ENCODE measurements at places on chromosomes 1 and 21.

DNA sequence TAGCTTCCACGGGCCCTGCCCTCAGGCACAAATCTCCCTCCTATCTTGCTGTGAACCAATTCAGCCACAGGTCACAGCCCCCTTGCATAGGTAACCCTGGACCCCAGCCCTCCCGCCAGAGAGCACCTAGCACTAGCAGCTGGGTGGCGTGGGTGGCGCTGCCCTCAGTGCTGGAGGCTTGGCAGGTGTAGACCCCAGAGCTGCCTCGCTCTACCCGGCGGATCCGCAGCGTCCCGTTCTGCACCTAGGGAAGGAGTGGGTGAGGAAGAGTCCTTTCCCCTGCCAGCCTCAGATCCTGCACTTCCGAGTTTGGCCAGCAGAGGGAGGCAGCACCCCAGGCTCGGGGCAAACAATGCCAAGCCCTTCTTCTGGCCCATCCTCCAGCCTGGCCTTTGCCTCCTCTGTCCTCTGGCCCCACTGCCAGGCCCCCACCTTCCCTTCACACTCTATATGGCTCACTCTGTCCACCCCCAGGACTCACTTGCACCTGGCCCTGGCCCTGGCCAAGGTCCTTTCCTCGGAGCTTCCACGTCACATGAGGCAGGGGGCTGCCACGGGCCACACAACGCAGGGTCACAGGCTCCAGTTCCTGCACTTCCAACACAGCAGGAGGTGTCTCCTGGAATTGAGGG is 9.0 kb downstream of the IGSF9 start:
- peak; percentile 64 for DNase-seq

GRCh38 chr1:1788646-1789431 is 10.6 kb upstream of the NADK start:
- DNase-seq, result peak; percentile 4

DNA sequence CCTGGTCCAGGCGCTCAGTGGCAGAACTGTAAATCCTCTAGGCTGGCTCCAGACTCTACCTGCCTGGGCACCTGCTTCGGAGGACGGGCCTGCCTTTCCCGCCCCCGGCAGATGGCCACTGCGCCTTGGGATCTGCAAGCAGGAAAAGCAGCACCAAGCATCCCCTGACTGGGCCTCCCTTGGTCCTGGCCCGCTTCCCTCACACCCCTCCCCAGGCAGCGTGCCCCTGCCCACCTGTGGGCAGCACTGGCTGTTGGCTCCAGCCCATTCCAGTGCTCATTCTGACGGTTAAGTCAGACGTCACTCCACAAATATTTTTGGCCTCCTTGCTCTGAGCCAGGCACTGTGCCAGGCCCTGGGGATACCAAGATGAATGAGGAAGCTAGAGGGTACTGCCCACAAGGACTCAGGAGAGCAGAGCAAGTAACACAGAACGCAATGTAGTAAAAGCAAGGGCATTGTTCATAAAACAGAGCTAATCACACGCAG is 22.0 kb upstream of the BLACAT1 start:
- no peak for DNase-seq

GRCh38 chr21:26952374-26953066 is 14.4 kb downstream of the ADAMTS5 start:
- no peak for DNase-seq

DNA sequence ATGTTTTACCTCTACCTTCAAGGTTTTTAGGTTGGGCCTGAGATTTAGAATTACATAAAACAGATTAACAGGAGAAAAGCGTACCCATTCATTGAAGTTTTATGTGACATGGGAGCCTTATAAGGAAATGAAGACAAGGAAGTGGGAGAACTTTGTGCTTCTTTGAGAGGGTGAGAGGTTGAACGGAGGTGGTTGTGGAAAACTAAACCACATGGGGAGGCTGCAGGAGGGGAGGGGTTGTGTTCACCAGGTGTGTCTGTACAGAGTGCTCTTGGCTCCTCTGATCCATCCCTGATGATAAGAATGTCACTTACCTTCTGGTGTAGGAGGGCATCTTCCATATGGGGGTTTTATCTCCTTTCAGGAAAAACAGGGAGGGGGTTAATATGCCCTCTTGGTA is 2.7 kb downstream of the SLX9 start:
- DNase-seq, result no peak

GRCh38 chr1:209382231-209383100 is 201.0 kb upstream of the CAMK1G start:
- peak; percentile 64 for DNase-seq

GRCh38 chr1:114703242-114703641 is 7.9 kb upstream of the AMPD1 start:
- DNase-seq, result peak; percentile 5

GRCh38 chr1:51175278-51175677 is 60.8 kb upstream of the RNF11 start:
- no peak for DNase-seq

GRCh38 chr1:116786049-116786448 is 31.8 kb downstream of the CD2 start:
- DNase-seq, result no peak

DNA sequence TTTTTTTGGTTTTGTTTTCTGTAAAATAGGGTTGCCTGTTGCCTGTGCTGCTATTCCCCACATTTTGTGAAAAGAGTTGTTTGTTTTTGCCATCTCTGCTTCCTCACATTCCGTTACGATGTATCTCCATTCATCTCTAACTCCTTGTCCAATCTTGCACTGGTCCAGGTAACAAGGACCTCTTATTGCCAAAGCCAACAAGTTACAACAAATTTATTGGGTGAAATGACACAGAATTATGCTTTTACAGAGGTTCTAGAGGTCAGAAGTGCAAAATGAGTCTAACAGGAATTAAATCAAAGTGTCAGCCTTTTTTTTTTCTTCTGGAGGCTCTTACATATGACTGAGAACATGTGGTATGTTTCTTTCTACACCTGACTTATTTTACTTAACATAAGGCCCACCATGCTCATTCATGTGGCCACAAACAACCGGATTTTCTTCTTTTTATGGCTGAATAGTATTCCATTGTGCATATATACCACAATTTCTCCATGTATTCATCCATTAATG is 787.9 kb upstream of the B3GALT2 start:
- DNase-seq, result no peak

DNA sequence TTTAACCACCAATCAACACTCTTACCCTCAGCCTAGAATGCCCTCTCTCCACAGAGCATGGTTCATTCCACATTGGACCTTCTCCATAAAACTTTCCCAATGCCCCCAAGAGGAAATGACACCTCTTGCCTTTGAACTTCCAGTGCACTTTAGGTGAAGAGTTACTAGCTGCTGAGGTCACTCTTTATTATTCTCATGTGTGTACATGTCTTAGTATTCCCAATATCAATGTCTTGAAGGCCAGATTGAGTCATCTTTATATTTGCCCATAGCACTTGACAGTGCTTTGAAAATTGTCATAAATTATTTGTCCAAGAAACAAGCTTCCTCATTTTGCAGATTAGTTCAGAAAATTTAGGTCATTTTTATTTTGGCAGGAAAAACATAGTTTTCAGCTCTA is 8.1 kb upstream of the DNASE2B start:
- no peak for DNase-seq

DNA sequence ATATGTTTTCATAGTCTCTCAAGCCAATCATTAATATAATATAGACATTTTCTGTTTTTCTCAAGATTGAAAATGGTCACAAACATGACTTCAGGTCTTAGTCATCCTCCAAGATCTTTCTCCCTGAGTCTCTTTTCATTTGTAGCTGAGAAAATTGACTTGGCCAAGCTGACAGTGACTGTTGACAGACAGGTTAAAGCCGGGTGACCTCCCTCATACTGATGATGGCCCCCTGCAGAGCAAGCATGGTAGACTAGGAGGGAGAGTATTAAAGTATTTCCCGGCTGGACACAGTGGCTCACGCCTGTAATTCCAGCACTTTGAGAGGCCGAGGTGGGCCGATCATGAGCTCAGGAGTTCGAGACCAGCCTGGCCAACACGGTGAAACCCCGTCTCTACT is 6.8 kb upstream of the KIAA1614 start:
- no peak for DNase-seq

DNA sequence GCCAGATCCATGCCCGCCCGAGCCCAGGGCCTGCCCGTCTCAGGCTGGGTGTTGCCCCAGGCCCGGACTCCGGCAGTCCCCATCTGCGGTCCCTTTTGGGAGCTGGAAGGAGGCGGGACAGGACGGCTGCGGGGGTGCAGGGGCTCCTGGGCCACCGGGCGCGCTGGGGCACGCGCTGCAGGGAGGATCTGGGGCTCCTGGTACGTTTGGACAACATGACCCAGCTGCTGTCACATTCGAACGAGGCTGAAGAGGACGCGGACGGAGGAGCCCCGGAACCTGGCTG is 6.6 kb upstream of the CALML6 start:
- no peak for DNase-seq

GRCh38 chr1:237671262-237671661 is 219.5 kb downstream of the ZP4 start:
- no peak for DNase-seq

DNA sequence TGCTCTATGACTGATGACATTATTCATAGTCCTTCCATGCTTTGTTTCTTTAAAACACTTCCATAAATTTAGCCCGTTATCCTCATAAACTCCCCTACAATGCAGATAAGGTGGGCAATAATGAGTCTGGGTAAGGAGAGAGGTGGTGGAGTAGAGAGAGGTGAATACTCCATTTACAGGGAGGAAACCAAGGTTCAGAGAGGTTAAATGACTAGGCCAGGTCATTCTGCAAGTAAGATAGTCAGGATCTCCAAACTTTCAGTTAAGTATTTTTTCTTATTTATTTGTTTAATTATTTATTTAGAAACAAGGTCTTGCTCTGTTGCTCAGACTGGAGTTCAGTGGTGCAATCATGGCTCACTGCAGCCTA is 26.1 kb downstream of the PAFAH2 start:
- DNase-seq, result no peak

DNA sequence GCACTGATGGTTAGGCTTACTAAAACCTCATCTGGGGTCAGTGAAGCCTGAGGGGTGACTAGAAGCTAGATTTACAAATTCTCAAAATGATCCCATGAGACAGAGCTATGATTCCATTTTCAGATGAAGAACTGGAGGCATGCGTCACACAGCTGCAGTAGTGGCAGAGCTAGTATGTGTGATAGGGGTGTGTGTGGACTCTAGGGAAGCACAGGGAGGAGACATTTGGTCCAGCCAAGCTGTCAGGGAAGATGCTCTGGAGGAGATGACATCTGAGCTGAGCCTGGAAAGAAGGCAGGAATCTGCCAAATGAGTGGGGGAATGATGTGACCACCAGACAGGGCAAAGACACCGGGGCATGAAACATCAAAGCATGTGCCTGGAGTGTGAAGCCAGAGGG is 12.0 kb upstream of the KCND3 start:
- no peak for DNase-seq

GRCh38 chr1:61082311-61083012 is at the start of gene NFIA:
Gene NFIA, plus strand, starts transcription at chr1:61082561.
- DNase-seq, result peak; percentile 54

DNA sequence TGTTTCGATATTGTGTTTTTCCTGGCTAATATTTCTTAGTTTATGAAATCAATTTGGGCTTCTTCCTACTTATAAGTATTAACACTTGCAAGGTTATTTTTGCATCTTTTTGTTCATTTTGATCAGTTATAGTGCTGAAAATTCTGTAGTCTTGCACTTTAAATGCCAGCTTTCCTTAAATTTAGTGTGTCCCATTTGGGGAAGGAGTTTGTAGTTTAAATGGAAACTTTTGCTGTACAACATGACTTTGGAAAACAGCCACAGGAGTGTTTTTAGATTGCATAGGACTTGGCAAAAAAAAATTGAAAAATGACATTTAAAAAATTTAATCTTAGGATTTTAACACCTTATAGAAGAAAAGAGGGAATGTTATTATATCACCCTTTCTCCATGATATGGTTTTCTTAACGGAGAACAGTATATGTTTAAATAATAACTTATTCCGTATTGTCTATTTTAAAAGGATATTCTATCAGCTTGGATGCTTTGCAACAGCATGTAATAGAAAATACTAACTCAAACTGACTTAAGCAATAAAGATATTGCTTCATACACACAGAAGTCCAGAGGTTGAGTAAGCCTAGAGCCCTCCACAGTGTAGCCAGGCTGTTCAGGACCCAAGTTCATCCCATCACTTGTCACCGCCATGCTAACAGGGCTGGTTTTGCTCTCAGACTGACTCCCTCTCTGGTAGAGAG is 53.8 kb downstream of the LYPLAL1 start:
- no peak for DNase-seq

DNA sequence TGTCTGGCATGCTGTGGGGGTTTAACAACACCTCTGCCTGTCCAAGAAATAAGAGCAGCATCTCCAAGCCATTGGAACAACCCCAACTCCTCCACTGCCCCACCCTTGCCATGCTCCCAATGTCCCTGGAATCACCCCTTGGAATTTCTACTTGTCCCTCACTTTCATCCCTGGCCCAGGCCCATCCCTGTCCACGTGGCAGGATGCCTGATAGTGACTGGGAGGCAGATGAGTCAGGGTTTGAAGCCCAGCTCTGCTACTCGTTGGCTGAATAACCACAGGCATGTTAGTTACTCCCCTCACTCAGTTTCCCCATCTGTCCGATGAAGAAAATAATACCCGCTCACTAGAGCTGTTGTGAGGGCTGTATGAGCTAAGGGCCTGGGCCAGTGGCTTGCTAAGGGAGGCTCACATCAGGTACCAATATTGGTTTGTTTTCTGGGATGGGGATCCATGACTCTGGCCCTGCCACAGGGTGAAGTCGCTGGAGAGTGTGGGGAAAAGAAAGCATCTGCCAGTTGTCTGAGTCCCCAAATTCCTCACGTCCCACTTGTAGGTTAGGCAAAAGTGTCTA is 99.4 kb upstream of the TLR5 start:
- DNase-seq, result no peak

DNA sequence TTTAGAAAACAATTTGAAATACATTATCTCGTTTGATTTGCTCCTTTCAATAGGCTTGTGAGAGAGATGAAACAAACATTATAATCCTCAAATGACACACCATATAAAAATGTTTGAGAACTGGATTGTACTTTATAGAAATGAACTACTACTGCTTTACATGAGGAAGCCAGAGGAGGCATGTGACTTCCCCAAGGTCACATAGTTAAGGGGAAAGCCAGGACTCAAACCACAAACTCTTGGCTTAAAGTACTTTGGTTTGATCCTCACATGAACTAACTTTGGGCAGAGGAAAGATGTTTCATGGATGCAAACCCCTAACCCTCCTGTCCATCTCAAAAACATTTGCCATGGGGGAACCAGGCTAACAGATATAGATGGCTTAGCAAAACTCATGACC is 4.7 kb downstream of the ARHGEF11 start:
- no peak for DNase-seq

DNA sequence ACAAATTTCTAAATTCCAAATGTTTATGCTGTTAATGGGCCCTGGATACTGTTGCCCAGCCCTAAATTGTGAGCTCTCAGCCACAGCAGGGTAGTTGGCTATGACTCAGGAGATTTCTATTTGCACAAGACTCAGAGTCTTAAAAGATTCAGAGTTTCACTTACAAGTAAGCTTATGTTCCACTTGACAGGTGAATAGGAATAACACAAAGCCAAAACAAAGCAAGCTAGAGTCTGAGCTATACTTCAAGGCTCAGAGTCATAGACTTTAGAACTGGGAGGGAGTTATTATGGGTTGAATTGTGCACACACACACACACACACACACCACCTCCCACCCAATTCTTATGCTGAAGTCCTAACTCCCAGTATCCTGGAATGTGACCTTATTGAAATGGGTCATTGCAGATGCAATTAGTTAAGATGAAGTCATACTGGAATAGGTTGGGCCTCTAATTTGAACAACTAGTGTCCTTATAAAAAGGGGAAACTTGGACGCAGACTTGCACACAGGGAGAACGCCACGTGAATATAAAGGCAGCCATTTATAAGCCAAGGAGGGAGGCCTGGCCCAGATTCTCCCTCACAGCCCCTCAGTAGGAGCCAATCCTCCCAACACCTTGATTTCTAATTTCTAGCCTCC is 30.2 kb downstream of the PRDX6 start:
- DNase-seq, result no peak

GRCh38 chr1:183466781-183467180 is 5.5 kb upstream of the SMG7 start:
- DNase-seq, result no peak
